Stomach (tissue), 19 donors: ENCODE measurements at places on chromosomes 4 and X.
A peak's percentile ranks its signal among the peaks of the same experiment; 100 is the strongest.

DNA sequence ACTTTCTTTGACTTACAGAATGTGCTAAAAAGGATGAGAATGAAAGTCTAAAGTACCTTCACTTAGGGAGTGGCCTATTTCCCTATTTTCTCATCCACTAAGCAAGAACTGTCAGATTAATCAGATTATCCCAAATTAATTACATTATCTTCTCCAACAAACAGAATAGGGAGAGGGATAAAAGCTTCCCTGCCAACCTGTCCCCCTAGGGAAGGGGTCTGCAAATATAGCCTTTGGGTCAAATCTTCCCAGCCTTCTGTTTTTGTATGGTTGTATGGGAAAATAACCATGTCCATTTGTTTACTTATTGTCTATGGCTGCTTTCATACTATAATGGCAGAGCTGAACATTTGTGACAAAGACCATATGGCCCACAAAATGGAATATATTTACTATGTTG is 57.1 kb upstream of the USP38 start:
- DNase-seq, result no peak

DNA sequence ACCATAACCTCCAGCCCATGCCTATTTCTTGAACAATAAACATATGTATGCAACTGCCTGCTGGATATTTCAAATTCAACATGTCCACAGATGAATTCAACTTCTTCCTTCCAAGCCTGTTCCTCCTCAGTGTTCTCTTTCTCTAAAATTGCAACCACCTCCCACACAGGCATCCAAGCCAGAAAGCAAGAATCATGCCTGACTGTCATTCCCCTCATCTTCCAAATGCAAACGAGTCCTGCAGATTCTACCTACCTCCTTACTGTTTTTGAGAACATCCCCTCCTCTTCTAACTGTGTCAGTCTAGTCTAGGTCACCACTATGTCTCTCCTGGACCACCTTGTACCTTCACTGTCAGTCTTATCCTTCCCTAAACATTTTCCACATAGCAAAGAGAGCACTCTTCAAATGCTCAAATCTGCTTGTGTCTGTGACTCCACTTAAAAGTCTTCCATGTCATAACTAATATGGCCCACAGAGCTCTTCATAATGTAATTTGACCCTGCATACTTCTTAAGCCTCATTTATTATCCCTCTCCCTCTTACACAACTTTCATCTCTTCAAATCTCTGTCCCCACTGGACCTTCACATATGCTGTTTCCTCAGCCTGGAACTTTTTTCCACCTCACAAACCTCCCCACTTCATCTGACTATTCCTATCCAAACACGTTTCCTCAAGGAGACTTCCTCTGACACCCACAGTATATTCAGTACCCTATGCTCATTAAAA is 25.7 kb downstream of the MAPK10 start:
- DNase-seq, result no peak

- DNase-seq, result no peak
These were observed 136.3 kb downstream of the AFAP1 start for GRCh38 chr4:7803371-7803770.

- no peak for DNase-seq
These were observed 128.8 kb downstream of the AMELX start for GRCh38 chrX:11421805-11422524.

DNA sequence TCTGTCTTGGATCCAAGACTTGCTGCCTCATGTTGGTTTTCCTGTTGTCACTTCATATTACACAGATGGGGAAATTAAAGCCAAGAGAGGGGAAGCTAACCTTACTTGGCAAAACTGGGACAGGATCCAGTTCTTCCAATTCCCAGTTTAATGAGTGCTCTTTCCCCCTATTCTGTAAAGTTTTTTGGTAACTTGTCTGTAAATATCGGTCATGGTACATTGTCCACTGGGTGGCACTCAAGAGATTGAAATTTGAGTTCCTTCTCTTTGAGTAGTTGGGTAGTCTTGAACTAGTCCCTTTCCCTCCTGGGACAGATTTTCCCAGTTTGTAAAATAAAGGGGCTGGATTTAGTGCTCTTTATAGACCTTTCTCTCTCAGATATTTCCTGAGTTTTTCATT is 12.4 kb upstream of the EOLA2 start:
- peak; percentile 62 for DNase-seq

GRCh38 chr4:1271686-1272085 is 18.0 kb upstream of the MAEA start:
- no peak for DNase-seq

DNA sequence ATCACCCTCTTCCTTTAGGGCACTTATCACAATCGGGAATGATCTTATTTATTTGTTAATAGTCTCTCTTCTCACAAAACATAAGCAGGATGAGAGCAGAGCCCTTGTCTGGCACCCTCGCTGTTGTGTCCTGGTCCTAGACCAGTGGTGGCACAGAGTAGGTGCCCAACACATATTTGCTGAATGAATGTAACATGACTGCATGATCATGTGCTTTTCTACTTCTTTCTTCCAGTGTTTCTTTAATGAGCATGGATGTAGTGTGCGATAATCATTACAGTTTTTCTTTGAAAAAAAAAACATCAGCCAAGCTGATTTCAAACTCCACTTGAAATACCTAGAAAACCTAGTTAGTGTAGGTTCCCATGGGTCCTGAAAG is 164.1 kb downstream of the CHIC2 start:
- DNase-seq, result no peak

DNA sequence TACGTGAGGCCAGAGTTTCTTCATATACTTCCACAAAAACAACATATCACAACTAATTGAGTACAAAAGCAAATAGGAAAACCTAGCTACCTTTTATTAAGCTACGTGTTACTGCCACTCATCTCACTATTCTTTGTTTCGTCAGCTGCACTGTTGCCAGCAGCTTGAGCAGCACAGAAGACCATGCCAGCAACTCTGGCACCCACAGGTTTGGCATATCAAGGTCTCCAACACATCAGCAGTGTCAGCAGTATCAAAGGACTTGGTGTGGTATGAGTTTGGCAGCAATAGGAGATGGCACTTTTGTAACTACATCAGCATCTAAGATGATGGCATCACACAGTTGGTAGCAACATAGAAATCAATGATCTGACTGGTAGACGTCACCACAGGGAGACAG is 30.7 kb downstream of the CDKL2 start:
- DNase-seq, result no peak

GRCh38 chr4:81162752-81163458 is 52.1 kb downstream of the PRKG2 start:
- no peak for DNase-seq

DNA sequence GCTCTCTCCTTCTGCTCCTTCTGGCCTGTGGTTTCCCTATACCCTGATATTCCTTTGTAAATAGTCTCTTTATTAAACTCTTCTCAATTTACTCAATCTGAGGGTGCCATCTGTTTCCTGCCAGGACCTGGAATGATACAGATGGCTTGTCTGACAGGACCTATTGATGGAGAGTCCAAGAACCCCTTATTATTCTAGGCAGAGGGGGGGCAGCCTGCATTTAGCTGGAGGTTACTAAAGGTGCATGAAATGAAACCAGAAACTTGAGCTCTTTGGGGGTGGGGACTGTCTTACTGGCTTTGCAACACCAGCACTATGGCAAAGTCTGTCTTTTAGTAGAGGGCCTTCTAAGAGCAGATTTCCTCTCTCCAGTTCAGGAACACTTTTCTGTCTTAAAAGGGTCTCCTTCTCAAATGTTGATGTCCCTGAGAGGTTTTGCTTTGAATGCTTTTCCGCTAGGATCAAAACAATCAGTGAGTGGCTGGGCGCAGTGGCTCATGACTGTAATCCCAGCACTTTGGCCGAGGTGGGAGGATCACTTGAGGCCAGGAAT is 162.5 kb upstream of the MED14 start:
- DNase-seq, result no peak

DNA sequence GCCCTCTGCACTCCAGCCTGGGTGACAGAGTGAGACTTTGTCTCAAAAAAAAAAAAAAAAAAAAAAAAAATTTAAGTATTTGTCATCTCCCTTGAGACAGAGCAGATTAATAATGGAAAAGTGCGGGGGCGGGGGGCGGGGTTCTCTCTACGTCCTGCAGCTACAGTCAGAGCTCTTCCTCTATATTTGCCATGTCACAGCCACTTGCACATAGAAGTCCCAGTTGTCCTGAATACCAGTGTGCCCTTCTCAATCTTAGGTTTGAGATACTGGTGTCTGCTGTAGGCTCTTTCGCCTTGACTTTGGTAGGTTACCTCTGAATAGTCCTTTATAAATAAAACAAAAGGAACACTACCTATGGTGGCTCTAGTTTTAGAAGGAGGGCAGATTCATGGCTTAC is 237.8 kb upstream of the PGRMC2 start:
- DNase-seq, result no peak

DNA sequence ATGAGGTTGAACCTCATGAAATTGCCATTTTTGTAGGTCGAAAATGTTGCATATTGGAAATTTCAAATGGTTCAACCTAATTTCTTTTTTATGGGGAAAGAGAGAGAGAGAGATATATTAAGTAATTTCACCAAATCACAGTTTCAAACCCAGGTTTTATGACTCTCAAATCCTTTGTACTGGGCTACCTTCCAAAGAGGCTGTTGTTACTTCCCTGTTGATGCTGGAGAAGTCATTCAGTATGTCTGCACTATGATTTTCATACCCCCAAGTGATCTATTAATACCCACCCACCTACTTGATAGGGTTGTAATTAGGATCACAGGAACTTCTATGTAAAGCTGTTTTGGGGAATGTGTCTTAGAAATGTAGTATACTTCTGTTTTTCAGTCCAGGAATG is 109.9 kb downstream of the ZNF330 start:
- no peak for DNase-seq

- DNase-seq, result peak; percentile 44
These were observed 15.2 kb downstream of the ASB11 start for GRCh38 chrX:15299941-15300851.

- no peak for DNase-seq
These were observed 86.7 kb downstream of the KIT start for GRCh38 chr4:54744487-54744886.

GRCh38 chr4:41579526-41579925 is 41.6 kb downstream of the LIMCH1 start:
- no peak for DNase-seq

DNA sequence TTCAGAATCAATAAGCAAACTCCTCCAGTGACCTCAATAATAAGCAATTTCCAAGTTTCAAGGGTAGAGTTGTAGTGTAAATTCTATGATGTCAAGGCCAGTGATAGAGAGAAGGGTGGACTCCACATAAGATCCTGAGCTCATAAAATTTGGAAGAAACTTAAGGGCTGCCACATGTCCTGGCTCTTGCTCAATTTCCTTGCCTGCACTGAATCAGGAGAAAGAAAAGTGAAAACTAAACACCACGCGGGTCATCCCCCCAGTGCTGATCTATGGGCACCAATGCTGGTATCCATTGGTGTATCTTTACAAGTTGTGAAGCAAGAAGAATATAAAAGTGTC is 392.0 kb upstream of the INTU start:
- DNase-seq, result peak; percentile 26

DNA sequence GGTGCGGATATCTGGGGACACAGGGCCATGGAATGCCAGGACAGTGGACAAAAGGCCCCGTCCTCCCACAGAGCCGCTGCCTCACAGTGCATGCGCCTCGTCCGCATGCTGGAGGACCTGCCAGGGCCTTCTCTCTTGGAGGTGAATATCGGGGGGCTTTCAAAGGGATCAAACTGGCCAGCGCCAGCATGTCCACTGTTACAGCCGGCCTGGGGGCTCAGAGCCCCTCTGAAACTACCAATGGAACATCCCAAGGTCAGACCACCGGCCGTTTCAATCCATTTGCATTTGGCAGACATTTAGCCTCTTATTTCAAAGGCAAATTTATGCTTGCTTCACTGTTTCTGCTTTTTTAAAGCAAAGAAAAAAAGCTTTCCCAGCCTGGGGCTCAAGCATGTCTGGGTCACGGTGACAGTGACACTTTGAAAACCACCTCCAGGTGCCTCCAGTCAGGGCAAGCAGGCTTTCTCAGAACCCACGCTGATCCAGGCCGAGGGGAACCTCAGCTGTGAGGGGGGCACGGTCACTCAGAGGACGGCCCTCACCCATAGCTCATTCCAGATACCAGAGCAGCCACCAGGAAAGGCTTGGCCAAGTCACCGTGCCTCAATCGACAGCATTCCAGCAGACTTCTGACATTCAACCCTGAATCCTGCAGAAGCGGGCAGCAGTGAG is 57.2 kb downstream of the PPP2R2C start:
- DNase-seq, result no peak

GRCh38 chrX:69070949-69071650 is 94.2 kb downstream of the PJA1 start:
- no peak for DNase-seq

- no peak for DNase-seq
These were observed 177.8 kb downstream of the RASL11B start for GRCh38 chr4:53039741-53040458.

- DNase-seq, result no peak
These were observed 230.3 kb upstream of the NEIL3 start for GRCh38 chr4:177079327-177079726.

DNA sequence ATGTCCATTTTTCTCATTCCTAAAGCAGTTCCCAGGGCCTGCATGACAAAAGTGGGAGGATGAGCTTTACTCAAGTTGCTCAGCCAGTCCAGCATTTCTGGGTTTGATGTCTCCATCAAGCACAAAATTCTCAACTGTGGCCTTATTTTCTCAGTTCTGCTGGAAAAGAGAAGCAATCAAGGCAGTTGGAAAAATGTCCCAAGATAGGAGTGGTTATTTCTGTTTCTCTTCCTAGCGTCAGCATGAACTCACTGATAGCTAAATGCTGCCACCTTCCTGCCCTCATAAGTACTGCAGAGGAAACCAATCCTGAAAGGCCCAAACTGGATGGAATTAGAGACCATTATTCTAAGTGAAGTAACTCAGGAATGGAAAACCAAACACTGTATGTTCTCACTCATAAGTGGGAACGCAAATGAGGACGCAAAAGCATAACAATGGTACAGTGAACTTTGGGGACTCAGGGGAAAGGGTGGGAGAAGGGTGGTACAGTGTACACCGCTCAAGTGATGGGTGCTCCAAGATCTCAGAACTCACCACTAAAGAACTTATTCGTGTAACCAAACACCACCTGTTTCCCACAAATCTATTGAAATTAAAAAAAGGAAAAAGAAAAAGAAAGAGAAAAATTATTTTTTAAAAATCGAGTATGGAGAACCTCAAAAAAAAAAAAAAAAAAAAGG is 29.6 kb downstream of the ADH7 start:
- peak; percentile 92 for DNase-seq

- DNase-seq, result no peak
These were observed 78.4 kb downstream of the REPS2 start for GRCh38 chrX:17024886-17025285.

DNA sequence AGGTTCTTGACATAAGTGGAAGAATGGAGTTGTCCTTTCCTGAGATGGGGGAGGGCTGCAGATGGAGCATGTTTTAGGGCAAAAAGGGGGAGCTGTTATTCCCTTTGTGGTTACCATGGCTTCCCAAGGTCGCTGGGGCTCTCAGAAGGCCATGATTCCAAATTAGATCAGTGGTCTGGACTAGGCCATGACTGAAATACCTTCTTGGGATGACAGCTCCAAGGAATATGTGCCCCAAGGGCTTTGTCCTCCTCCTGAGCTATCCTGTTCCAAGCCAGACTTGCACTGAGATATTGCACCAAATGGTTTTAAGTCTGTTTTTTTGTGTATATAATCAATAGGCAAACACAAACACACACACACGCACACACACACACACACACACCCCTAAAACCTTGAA is 3.0 kb upstream of the RBPJ start:
- no peak for DNase-seq
